ENCODE measurements at places on chromosomes 4 and X.

GRCh38 chr4:141757287-141757686 lies 120.9 kb downstream of the IL15 start:
- no peak for DNase-seq

DNA sequence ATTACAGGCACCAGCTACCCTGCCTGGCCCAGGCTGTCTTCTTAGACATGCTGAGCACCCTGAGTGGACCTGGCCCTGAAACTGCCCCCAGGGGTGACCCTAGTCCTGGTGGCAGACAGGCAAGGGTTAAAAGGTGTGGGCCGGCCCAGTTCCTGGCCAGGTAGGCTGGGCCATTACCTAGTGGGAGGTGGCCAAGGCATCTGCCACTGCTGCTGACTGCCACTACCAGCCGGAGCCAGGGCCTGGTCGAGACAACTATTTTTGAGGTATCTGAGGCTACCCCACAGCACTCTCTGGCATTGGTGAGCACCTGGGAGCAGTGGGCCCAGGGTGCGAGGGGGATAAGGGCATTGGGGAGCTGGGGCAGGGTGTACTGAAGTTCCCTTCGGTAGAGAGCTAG lies at the start of gene CCDC120:
TSS of gene CCDC120 (plus strand) at position 206 of the 400 bp plus-strand sequence. CDS start 3,043 bp downstream, outside the sequence.
- no peak for DNase-seq

DNA sequence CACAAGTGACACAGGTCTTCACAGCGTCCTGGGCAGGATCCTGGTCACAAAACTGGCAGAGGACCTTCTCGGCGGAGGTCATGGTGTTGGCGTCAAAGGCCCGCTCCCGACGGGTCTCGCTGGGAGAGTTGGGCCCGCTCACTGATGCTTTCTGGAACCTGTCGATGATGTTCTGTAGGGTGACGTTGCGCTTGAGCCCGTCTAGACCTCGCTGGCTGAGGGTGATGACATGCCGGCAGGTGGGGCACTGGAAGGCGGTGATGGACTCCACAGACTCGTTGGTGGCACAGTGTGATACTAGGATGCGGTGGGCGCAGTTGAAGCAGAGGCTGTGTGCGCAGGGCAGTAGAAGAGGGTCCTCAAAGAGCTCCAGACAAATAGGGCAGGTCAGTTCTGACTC lies 53.2 kb downstream of the MID1 start:
- DNase-seq, result no peak

DNA sequence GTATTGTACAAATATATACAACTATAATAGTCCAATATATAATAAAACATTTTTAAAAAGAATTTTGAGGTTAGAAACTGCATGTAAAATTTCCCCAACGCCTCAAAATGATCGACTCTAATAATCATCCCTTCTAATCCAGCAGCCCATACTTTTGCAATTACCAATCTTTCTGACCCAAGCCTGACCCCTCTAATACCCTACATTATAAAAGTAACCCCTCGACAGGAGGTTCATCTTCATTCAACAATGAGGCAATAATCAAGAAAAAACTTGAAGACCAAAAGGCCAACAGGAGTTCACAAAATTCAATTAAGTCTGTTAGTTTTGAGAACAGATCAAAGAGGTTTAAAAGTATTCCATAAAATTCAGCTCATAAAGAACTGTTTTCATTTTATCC lies 393.5 kb downstream of the GPM6A start:
- no peak for DNase-seq

DNA sequence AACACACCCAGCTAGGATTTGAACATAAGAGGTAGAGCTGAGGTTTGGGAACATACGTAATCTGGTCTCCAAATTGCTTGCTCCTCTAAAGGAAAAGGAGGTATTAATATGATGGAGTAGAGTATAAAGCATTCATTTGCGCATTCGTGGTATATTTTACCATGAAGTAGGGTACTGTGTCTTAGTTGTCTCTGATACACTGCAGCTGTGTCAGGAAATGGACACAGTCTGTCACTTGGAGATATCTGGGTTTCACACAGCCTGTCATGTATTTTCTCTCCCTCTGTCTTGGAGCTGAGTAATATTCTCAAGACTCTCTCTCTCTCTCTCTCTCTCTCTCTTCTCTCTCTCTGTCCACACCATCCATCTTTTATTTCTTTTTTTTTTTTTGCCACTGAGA lies 274.8 kb upstream of the UGT8 start:
- no peak for DNase-seq

GRCh38 chrX:15207994-15208393 lies 61.9 kb downstream of the ASB9 start:
- no peak for DNase-seq

DNA sequence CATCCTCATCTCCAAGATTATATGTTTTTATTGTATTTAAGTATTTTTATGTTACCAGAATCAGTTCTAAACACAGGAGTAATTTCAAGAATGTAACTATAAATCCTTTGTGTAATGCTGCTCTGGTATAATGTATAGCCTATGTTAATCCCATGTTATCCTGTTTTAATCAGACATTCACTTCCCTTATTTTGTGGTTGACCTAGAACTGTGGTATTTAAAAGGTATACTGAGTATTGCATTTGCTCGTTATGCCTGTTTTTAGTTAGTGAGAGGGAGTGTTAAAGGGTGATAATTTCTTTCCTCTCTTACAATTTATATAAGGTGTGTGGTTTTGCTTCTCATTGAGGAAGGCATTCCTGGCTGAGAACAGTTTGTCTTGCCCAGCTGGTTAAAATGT lies 26.2 kb downstream of the MTM1 start:
- no peak for DNase-seq

DNA sequence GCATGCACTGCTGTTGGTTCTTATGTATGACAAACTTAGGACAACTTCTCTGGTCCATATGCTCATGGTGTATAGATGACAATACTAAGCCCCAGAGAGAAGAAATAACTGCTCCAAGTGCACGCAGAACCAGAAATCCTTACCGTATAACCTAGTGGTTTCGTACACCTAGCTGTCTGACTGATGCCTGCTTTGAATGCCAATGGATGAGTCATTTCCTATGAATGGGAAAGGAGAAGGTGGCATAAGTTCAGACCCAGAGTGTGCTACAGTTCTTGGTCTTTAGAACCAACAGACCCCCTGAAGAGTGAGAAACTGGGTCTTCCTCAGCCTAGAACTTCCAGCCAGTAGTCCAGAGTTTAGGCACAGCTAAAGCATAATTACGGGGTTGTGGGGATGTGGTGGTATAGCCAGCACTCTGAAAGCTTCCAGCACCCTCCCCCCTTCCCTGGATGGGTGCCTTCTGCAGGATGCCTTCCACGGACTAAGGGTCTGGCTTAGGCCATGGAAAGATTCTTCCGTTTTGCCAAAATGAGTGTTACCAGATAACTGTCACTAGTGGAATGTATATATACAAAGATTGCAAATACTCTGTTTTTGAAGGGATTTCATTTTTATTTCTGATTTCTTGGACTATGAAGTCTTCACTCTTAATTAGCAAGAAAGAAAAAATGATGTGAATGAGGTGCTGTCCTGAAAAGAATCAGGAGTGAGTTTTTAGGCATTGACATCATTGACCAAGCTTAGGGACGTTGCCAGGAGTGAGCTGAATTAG lies 84.6 kb upstream of the PACRGL start:
- no peak for DNase-seq

DNA sequence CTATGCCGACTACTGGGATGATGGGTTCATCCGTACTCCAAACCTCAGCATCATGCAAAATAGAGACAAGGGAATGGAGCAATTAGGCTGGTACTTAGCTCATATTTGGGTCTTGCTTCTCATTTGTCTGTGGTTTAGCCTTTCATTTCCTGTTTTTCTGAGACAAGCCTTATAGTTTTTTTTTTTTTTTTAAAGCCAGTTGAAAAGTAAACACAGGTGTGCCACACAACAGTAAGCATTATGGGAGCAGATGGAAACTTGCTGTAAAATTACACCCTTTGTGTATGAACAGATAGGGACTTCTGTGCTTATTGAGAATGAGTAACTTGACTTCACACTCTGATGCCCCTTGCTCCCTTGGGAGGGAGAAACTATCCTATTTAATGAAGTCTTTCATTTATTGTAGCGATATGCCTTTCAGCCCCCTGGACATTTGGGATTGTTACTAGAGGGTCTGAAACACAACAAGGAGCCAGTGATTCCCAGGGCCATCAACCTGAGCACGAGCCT lies 13.7 kb downstream of the RASSF6 start:
- DNase-seq, result peak; percentile 35

GRCh38 chr4:133865612-133866327 lies 335.8 kb downstream of the PABPC4L start:
- DNase-seq, result no peak

- DNase-seq, result no peak
Measured at GRCh38 chrX:135981668-135982067, 3.6 kb upstream of the SLC9A6 start.

DNA sequence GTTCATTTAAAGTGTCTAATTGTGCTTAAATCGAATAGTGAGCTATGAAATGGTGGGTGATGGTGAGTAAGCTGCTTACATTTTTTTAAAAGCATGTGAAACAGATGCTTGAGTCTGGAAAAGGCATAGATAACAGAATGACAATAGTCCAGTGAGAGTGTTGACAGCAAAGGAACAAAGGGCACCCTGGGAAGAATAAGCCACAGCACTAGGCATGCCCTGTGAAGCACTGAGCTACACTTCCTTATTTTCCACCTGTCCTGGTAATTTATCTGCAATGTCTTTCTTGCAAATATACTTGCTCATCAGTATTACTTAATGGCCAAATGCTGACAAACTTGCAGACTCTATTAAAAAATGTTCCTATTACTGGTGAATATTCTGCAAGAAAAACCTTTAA lies 168.7 kb downstream of the PRDM5 start:
- no peak for DNase-seq

All from GM10248 (cell line).